ENCODE measurements at places on chromosomes 5 and 9.

DNA sequence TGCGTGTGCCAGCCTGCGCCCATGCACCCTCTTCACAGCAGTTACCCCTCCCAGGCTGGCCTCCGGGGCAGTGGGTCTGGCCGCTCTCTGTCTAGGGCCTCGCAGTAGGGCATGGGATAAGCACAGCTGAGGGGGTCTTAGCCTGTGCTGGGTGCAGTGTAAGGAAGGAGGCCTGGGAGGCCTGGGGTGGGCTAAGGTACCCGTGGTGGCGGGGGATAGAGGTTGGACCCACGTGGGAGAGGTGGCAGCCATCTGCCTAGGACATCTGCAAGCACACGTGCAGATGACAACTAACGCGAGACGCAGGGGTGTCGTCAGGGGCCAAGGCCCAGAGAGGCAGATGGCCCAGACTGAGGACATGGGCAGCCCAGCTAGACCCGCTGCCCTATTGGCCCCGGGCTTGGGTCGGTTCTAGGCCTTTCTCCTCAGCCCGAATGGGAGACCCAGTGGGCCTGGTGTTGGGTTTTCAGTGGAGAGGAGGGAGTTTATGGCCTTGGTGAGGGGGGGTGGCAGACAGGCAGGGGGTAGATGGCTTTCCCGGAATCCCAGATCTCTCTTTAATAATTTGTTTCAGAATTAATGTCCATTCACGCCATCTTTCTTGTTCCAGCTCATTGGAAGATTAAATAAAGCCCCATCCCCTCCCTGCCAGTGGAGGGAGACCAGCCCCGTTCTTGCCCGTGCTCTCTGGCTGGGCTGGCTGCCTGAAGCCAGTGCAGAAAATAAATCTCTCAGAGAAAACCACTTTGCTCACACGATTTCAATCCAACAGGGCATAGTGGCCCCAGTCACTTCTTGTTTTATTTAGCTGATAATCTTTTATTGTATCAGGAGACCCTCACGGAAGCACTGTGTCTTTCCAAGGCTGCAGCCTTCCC lies 154.2 kb downstream of the GAPVD1 start:
- no peak for DNase-seq

GRCh38 chr9:111897601-111898137 lies 1.1 kb downstream of the UGCG start:
- DNase-seq: no peak

DNA sequence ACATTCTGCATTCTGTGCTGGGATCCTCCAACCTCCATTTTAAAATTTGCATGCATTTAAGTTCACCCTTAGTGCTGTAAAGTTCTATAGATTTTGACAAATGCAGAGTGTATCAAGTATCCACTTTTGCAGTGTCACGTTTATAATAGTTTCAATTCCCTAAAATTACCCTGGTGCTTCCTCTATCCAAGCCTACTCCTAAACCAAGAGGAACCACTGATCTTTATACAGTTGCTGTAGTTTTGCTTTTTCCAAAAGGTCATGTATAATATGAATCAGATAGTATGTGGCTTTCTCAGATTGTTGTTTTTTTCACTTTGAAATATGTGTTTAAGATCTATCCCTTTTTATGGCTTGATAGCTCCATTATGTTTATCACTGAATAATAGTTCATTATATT lies 468.4 kb upstream of the CDH6 start:
- no peak for DNase-seq

DNA sequence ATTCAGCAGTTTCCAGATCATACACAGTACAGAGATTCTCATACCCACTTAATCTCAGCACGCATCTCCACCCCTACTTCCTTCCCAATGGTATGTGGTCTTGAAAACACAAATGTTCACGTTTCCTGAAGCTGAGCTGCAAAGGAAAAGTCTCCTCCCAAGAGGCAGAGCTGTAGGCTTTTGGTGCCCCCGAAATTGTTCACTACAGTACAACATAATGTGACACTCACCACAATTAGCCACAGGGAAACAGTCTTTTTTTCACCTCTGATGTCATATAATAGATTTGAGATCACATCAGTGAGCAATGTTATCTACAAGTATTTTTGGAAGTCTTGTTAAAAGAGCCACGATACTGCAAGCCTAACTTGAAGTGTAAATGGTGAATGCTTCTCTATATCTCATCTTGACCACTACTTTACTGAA lies 40.2 kb downstream of the NFIB start:
- no peak for DNase-seq

- DNase-seq: no peak
These were observed 56.1 kb downstream of the PCDH1 start for GRCh38 chr5:141822144-141822543.

DNA sequence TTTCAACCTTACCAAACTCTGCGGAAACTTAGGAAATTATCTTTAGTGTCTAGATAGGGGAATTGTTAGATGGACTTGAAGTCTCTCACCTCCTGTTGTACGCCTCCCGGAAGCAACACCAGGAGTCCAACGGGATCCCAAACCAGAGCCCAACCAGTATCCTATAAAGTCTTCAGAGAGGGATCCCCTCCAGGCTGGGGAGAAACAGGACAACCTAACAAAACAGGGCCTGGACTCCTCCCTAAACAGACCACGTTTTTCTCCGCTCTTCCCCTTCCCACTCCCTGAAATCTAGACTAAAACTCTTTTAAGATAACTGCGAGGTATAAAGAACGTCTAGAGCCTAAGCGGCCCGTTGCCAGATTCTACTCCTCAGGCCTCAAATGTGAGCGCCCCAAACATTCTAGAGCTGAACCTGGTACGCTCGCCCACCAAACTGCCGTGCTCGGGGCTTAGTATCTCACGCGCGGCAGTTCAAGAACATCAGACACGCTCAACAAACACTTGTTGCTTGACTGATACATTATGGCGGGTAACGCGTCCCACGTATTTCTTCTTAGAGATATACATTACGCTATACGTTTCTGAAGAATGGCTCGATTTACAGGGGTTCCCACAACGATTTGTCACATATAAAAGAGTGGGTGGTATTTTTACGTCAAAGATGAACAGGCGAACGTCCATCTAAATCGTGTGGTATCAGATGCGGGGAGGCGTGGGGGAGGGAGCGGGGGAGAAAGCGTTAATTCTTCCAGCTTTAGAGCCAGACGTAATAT lies 663 bp upstream of the SMIM27 start:
- no peak for DNase-seq

DNA sequence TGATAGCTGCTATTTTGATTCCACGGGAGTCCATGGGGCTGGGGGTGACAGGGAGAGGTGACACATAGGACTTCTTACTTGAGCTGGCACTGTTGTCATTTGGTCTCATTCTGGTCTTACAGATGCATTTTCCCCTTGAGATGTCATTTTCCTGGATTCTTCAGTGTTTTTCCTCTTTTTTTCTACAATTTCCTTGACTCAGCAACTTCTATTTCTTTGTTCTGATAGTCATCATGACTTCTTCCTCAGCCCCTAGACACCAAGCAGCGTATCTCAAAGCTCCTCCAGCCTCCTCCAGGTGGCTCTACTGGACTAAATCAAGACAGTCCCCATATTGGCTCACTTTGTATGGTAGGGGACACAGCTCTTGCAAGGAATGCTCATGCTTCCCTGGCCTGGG lies 16.5 kb downstream of the LVRN start:
- DNase-seq: no peak

GRCh38 chr9:14062586-14063221 lies 251.2 kb downstream of the NFIB start:
- no peak for DNase-seq

DNA sequence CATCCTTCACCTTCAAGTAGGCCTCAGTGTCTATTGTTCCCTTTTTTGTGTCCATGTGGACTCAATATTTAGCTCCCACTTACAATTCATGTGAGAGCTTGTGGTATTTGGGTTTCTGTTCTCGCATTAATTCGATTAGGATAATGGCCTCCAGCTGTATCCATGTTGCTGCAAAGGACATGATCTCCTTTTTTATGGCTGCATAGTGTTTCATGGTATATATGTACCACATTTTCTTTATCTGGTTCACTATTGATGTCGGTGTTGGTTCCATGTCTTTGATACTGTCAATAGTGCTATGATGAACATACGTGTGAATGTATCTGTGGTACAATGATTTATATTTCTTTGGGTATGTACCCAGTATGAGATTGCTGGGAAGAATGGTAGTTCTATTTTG lies 113.7 kb downstream of the FGF18 start:
- no peak for DNase-seq

DNA sequence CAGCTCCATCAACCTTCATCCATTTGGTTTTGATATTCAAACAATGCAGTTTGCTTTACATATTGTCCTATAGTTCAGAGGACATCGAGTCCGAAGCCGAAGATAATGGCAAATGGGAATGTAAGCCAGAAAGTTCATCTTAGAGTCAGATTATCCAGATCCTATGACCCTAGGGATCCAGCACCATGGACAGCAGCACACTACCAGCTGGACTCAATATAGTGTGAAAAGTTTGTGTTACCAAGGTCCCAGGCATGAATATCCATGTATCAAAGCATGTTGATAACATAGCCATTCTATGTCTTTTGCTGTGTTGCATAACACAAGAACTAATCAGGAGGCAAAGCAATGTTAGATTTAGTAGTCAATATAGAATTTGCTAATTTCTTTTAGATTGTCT lies 46.3 kb downstream of the FSTL4 start:
- peak; percentile 3 for DNase-seq

- no peak for DNase-seq
These were observed 310.8 kb downstream of the PDE4D start for GRCh38 chr5:59582746-59583145.

DNA sequence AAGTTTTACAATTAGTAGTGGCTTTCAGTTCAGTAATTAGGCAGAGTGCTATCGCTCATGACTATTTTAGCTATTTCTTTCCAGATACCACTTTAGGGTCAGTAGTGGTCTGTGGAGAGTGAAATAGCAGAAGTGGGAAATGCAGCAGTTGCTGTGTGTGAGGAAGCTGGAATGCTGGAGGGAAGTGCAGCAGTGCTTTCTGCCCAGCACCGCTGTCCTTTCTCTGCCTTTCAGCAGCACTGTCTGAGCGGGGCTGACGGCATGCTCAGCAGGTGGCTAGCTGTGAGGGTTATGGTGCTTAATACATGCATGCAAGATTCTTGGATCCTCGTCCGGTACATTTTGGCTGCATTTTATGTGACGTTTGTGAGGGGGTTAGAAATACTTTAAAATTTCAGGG lies 213.9 kb downstream of the PBX3 start:
- no peak for DNase-seq

Measured in GM04504 (cell line).